Naive thymus-derived CD8-positive, alpha-beta T cell (primary cell): ENCODE measurements at places on chromosomes 6 and 20.

- no peak for DNase-seq
These were observed 136.5 kb downstream of the RIMS1 start for GRCh38 chr6:72022830-72023229.

GRCh38 chr6:149615805-149616204, 32.7 kb downstream of the KATNA1 start:
- no peak for DNase-seq

- DNase-seq = no peak
These were observed 23.9 kb upstream of the NAA20 start for GRCh38 chr20:19992996-19993908.

- DNase-seq = no peak
These were observed 48.0 kb upstream of the BHLHE23 start for GRCh38 chr20:63054681-63055240.

DNA sequence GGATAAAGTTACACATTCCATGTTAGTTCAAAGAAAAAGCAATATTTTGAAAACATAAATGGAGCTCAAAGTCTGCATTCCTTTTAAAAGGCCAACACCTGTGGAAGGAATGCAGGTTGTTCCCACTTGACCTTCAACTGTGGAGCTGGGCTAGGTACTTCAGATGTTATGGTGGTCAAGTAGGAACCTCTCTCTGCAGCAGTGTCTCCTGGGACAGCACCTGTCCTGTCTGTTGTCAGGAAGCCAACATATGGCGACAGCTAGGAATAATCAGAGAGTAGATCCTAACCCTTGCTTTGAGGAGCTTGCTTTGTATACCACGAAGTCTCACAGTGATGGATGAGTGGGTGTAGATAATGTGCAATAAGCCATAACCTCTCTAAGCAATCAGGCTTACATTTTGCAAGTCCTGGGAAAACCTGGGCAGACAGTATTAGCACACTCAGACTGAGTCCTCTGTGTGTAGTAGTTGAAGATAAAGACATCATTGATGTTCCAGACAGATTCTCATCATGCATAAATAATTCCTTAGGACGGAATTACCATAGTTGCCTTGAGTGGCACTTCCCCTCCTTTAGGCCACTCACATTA, 347.5 kb downstream of the PRL start:
- no peak for DNase-seq

- no peak for DNase-seq
These were observed 9.2 kb upstream of the TFAP2A start for GRCh38 chr6:10424040-10424439.

DNA sequence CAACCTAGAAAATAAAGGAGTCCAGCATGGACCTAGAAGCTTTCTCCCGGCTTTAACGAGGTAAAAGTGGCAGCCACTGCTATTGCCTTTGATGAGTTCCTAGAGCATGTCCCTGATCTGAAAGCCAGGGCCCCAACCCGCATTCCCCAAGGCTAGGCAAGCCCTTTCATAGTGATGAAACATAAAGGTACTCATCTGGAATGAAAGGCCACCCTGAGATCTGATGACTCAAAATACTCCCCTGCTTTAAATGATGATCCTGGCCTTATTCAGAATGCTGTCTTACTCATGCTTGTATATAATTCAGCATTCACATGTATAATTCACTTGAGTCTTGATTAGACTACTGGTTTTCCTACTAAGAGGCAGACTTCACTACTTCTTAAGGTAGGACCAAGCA, 21.3 kb downstream of the TTPAL start:
- DNase-seq = no peak

- DNase-seq = no peak
These were observed 173.9 kb upstream of the TFAP2D start for GRCh38 chr6:50539447-50539846.

DNA sequence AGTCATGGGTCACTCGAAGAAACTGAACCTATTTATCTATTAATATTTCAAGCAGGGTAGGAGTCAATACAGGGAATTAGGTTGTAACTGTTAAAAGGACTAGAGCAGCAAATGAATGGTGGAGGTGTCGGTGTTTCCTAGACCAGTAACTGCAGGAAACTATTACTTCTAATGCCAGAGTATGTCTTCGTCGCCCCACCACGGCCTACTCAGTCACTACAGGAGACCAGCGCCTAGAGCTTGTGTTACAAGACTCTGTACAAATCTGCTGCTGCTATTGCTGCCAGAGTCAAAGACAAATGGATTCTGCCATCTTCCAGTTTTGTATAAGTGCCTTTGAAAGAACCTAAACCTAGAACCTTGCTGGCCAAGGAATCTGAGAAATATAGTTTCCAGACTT, 343.9 kb downstream of the SOX4 start:
- DNase-seq = no peak

DNA sequence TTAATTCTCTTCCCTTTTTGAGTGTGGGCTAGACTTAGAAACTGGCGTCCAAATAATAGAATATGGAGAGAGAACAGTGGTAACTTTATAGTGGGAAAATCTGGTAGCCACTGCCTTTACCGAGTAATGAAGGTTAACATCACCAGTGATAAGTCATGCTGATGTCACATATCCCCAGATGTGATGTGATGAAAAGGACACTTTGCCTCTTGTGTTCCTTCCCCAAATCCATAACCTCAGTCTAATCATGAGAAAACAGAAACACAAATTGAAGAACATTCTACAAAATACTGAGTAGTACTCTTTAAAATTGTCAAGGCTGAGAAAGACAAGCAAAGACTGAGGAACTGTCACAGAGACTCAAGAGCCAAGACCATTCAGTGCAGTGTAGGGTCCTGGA, 17.8 kb downstream of the ANKS1A start:
- DNase-seq = no peak

DNA sequence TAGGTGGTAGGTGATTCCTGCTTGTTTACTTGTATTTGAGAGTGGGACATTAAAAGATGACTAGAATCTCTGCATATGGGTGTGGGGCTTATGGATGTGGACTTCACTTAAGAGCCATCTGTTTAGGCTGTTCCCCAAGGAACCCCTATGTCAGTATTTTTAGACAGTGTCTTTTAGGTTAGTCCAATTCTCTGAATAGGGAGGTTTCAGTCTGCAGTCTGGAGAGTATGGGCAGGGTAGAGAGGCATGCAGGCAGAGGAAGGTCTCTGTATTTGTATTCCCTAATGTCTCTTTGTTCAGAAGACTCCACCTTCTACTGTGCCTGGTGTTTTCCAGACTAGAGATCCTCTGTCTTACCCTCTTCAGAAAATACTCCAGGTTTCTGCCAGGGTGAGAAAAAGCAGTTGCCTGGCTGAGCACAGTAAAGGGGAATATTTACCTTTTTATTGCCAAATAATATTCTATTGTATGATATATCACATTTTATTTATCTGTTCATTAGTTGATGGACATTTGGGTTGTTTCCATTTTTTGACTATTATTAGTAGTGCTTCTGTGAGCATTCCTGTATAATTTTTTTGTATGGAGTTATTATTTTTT, 19.1 kb downstream of the SLX4IP start:
- no peak for DNase-seq

GRCh38 chr6:105137388-105137787, 42.4 kb downstream of the POPDC3 start:
- DNase-seq = no peak

DNA sequence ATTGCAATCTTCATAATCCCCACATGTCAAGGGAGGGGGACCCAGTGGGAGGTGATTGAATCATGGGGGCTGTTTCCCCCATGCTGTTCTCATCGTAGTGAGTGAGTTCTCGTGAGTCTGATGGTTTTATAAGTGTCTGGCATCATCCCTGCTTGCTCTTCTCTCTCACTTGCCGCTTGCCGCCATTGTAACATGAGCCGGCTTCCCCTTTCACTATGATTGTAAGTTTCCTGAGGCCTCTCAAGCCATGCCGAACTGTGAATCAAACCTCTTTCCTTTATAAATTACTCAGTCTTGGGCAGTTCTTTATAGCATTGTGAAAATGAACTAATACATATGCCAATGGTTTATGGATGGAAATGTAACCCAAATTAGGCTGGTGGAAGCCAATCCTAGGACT, 109.4 kb upstream of the AKAP12 start:
- DNase-seq = no peak
